ENCODE measurements at places on chromosomes 1 and 21.

DNA sequence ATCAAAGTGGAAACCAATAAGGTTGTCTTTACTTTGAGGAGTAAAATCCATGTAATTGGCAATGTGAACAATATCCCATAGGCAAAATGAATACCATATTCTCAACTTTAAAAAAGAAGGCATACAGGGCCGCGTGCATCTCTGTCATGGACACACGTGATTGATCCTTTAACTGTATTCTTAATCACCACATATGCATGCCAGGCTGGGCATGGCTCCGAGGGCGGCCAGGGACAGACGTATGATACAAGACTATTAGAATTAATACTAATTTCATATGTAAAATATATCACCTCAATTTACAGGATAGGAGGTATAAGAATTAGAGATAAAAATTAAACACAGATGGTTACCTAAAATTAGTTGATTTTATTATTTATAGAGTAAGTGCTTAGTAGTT is 11.2 kb downstream of the RGS21 start:
- no peak for DNase-seq

DNA sequence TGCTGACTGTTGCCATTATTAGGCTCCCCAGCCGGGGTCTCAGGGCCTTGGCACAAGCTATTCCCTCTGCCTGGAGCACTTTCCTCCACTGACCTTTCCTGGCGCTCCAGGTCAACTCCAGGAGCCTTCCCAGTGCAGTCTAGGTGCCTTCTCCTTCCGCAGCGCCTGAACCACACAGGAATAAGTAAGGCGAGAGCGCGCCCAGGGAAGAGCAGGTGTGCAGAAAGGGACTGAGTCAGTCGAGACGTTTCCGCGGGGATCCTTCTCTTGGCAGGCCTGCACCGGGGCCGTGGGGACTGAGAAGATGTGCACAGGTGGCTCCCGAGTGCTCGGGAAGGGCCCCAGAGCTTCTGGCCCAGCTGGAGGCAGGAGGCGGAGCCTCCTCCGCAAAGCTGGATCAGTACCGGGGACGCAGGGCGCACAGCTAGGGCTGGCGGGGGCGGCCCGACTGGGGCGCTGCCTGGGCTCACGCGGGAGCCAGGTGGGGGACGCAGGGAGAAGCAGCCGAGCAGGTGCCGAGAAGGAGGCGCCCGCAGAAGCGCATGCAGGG is 765 bp upstream of the BMP8A start:
- peak; percentile 9 for DNase-seq

- DNase-seq = no peak
Observed at GRCh38 chr1:18722270-18722669, 91.6 kb downstream of the PAX7 start.

DNA sequence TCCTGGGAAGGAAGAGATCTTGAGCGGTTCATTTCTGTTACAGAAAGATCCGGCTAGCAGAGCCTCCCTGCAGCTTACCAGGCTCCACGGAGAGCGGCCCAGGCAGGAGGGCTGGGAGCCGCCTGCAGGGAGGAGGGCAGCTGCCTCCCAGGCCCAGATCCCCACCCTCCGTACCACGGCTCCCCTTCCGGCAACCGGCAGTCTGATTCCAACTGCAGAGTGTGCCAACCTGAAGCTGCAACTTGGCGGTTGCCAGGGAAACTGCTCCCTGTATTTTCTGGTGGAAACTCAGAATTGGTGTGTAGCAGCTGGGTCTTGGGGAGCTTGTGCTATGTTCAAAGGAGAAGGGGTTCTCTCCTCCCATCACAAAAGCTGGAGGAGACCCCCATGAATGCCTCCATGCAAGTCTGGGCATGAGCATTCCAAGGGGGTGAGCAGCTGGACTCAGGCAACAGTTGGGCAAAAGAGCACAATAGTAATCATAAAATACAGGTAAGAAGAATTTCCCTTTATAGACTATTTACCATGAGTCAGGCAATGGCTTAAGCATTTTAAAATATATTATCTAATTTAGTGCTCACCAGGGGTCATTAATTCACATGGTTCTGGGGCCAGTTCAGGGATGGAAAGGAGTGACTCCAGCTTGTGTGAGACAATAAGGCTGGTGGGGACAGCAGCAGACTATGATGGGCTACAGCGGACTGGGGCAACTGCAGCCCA is 46.1 kb upstream of the KAZN start:
- no peak for DNase-seq

GRCh38 chr1:19049128-19049768 is 92.8 kb upstream of the IFFO2 start:
- DNase-seq = no peak

GRCh38 chr1:209850342-209850979 is 22.7 kb downstream of the UTP25 start:
- DNase-seq = no peak

GRCh38 chr1:22828484-22829308 is 118.1 kb downstream of the EPHB2 start:
- DNase-seq = no peak

DNA sequence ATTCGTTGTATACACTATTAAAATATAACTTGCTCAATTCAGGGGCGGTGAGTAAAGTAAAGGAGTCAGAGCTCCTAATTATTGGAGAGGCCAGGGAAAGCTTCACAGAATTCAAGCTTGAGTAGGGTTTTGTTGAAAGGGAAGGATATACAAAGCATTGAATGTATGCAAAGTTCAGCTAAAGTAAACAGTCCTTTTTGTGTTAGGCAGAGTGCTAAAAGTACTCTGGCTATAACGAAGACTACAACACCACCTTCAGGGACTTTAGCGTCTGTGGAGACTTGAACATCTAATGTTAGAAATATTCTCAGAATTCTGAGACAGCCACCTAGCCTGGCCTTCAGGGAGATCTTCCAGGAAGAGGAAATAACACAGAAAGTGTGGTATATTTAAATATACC is 1.1 kb downstream of the FALEC start:
- DNase-seq = no peak

- DNase-seq = no peak
Observed at GRCh38 chr21:44301961-44302406, 2.1 kb downstream of the PFKL start.

DNA sequence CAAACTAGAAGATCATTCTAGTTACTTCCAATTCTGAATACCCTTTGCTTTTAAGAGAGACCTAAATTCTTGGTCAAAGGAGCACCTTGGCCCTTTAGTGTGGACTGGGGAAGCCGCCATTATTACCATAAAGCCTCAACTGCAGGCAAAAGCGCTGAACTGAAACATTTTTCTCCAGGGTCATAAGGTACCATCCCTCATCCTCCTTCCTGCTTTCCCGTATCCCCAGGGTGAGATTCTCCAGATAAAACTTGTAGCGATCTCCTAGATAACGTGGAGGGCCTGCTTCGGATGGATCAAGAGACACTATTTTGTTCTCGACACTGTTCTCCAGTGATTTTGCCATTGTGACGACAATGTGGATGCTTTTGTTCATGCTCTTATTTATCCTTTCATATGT is 9.8 kb downstream of the SLAMF1 start:
- no peak for DNase-seq

- DNase-seq = no peak
Observed at GRCh38 chr21:22961258-22961657, 1963.0 kb downstream of the NCAM2 start.

- DNase-seq = no peak
Observed at GRCh38 chr1:100516857-100517256, 21.1 kb upstream of the GPR88 start.

DNA sequence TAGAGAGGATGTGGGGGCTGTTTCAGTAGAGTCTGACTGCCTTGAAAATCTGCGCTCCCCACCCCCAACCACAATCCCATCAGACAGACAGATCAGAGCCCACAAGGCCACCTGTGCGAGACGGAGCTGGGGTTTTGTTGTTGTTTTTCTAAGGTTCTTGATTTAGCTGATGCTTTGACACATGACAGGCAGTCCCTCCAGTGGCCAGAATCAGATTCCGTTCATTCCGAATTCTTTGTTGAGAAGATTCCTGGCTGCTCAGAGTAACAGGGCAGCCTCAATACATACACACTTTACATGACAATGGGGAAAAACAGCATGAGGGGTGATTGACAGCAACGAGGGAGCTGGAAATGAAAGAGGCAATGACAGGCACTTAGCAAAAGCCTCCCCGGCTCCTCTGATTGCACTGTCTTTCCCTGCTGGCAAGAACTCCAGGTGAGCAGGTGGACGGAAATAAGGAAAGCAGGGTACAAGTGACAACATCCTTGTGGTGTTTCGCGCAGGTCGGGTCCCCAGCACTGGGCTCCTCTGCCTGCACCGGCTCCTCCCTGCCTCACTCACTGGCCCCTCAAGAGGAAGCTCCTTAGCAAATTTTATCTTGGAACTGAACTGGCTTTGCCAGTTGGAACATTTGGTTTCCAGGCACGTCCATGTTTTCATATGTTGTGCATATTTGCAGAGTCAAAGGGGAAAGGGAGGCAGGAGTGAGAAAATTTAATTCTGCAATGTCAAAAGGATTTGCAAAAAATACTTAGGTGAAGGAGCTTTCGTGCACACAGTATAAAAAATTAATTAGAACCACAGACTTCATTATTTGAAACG is 148.7 kb downstream of the PGBD5 start:
- no peak for DNase-seq

GRCh38 chr1:206575165-206575893 is 36.9 kb downstream of the EIF2D start:
- peak; percentile 39 for DNase-seq

DNA sequence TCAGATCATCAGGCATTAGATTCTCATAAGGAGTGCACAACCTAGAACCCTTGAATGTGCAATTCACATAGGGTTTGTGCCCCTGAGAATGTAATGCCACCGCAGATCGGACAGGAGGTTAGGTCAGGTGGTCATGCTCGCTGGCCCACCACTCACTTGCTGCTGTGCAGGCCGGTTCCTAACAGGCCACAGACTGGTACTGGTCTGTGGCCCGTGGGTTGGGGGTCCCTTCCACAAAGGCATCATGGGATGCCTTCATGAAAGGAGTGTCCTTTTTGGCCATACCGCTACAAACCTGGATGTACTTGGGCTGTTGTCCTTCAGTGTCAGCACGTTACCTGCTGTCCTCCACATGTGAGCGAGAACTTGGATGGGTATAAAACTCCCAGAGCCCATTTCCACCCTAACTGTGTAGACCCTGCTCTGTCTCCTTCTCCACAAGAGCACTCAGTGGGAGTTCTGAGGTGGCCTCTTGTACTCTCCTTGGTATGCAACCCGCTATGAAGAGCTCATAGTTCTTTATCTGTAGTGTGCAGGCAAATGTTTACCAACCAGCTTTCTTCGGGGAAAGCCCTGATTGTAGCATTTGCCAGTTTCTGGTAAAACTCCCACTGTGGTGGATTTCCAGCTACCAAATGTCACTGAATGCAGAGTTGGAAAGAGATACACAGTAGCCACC is 41.7 kb upstream of the SLC19A1 start:
- DNase-seq = no peak

GRCh38 chr1:59310549-59311250 is 13.8 kb downstream of the FGGY start:
- DNase-seq = no peak

DNA sequence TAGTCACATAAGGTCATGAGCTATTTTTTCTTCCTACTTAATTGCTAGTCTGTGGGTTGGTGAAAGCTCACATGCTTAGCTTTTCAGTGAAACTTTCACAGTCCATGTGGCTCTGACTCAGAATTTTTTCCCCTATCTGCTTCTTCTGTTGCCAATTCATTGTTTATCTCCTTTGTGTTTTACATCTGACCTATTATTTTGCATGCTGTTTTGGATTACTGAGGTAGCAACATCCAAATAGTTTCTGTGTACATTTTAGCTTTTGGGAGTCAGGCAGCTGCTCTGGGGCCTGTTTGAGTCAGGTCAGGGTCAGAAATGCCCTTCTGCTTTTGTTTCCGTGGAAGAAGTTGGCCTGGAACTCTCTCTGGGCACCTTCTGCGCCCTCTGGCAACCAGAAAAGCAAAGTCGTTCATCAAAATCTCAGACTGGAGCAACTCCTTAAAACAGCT is 40.0 kb downstream of the ROR1 start:
- DNase-seq = no peak

- DNase-seq = no peak
Observed at GRCh38 chr1:8763888-8764287, 53.6 kb downstream of the RERE start.

DNA sequence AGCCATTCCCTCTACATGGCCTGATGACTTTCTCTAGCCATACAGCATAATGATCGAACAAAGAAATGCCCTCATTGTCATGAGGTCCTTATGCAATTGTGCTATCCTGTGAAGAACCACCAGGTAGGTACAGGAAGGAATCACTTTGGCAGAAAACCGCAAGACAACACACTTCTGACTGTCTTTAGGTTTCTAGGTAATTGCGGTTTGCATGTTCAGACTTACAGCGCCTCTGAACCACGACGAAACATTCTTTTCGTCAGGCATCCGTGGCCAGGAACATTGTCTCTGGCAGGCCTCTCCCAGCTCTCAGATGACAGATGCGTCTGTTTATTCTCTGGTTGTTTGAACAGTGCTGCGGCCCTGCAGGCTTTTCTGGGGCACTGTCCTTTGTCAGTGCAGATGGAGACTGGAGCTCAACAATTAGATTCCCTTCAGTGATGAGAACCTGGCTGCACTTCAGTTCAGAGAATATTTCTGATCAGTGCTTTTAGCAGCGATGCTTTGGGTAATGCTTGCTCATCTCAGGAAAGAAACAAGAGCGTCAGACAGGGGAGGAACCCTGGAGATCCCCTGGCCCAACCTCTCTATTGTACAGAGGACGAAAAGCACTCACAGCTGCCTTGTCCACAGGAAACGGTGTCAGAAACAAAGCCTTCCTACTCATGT is 63.4 kb downstream of the B3GALT5 start:
- DNase-seq = no peak

Data from T-helper 22 cell (primary cell).